ENCODE measurements at places on chromosomes 16 and 17.

GRCh38 chr17:79294459-79295071 lies 219.9 kb downstream of the ENGASE start:
- peak; percentile 51 for DNase-seq

- DNase-seq = no peak
Measured at GRCh38 chr16:71540-72401, 660 bp downstream of the RHBDF1 start.

- no peak for DNase-seq
Measured at GRCh38 chr16:78500659-78501270, 401.3 kb downstream of the WWOX start.

DNA sequence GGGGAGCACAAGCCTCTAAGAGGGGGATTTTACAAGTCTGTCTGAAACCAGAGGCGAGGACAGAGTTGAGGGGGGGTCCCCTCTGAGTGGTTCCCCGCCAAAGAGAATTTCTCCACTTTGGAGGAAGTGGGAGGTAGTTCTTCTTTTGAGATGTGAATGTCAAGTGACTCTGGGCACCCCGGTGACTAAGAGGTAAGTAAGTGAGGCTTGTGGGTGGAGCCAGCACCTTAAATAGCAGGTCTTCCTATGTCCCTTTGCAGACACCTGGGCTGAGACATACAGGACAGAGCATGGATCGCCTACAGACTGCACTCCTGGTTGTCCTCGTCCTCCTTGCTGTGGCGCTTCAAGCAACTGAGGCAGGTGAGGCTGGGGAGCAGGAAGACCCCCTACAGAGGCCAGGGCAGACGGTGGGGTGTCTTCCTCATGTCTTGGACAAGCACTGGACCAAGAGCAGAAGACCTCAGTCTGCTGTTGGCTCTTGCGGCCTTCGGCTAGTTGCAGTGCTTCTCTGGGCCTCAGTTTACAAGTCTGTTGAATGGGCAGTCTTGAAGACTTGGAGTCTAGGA lies at the start of gene CCL22:
Gene CCL22 (plus strand): TSS at position 257 of the 569 bp plus-strand sequence. CDS start 34 bp downstream, at position 291.
- DNase-seq = no peak

DNA sequence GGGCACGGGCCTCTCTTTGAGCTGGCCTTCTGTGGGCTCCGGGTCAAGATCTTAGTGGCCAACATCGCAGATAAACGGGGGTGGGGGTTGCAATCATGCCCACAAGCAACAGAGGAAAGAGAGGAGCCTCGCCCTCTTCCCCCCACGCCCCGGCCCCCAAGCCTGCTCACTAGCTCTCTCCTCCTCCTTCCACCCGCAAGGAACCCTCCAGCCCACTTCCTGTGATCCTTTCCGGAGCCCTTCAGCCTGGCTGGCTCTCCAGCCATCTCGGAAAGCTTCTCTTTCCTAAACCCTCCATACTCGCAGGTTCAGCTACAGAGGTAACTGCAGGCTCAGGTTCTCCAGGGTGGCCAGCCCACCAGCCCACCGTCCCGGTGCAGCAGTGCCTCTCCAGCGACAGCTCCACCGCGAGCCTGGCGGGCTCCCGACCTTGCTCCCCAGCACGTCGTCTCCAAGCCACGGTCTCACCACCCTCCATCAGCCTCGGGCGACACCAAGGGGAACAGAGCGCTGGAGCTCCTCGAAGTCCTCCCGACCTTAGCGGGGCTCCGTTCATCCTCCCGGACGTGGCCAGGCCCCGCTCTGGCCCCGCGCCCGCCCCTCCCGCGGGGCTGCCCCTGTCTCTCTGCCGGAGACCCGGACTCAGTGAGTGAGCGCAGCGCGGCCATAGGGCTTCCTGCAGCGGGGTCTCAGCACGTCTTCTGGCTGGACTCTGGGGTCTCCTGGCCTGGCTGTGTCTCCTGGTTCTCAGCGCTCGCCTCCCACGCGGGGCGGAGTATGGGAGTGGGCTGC lies 12.9 kb upstream of the ODF4 start:
- DNase-seq = no peak

GRCh38 chr17:13940858-13941665 lies 128.2 kb upstream of the COX10 start:
- no peak for DNase-seq

DNA sequence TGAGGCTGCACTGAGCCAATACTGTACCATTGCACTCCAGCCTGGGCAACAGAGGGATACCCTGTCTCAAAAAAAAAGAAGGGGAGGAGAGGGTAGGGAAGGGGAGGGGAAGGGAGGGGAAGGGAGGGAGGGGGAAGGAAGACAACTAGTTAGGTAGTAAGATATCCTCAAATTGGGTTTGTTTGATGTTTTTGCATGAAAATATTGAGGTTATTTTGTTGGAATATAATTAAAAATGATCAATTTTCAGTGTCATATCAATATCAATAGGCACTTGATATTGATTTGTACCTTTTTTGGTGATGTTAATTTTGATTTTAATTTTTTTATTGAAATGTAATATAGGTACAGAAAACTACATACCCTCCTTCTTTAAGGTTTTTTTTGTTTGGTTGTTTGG lies 16.6 kb upstream of the PDP2 start:
- DNase-seq = no peak

- no peak for DNase-seq
Measured at GRCh38 chr17:2977157-2977556, 86.2 kb downstream of the OR1D5 start.

DNA sequence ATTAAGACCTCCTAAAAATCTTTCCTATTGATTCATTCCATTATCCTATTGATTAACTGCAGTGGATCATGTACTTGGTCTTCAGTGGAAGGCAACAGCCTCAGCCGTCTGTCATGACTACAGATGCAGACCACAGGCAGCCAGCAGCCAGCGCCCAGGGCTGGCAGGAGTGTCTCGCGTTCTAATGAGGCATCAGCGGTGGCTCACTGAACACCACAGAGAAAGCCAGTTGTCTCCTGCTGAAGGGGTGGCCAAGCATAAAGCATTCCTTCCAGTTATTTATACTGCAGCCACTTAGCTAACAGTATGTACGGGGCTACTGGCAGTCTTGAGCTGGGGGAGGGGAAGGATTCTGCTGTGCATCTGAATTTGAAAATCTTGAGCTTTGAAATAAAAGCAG lies 214.3 kb downstream of the IRX3 start:
- DNase-seq = no peak

GRCh38 chr17:46047856-46048255 lies 48.8 kb downstream of the STH start:
- DNase-seq = no peak

- no peak for DNase-seq
Measured at GRCh38 chr17:19386051-19386929, 700 bp downstream of the MFAP4 start.

DNA sequence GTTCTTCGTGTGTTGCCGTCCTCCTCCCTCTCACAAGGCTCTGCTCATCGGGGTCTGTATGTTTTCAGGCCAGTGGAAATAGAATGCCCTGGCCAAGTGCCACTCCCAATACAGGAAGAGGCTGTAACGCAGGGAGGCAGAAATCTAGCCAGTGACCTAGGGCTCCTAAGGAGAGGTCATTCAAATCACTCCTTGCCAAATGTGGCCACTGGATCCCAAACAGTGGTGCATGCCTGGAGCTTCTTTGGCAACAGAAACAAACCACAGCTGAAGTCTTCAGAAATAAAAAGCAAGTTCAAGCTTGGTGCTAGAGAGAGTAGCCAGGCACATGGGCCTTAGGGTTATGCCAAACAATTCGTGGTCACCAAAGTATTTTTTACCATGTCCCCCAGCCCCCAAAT lies 66.1 kb downstream of the SMG6 start:
- no peak for DNase-seq

- no peak for DNase-seq
Measured at GRCh38 chr16:82732461-82732860, 105.7 kb downstream of the CDH13 start.

DNA sequence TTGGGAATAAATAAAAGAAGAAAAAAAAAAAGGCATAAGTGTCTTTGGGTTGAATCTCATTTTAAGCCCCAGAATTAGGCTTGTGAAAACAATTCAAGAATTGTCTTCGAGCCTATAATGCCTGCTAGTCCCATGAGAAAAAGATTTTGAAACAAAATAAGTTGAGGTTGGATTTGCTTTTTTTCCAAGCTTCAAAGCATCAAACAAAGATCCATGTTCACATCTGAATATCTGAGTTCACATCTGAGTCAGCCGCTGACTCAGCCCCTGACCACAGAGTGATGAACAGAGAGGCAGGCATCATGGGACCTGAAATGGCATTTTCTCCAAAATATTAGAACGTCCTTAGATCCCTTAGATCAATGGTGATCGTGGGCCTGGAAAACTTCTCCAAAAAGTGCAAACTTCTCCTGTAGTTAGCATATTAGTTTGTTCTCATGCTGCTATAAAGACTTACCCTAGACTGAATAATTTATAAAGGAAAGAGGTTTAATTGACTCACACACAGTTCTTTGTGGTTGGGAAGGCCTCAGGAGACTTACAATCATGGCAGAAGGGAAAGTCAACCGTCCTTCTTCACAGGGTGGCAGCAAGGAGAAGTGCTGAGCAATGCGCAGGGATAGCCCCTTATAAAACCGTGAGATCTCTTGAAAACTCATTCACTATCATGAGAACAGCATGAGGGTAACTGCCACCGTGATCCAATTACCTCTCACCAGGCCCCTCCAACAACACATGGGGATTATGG lies 294.6 kb upstream of the HSBP1 start:
- no peak for DNase-seq

GRCh38 chr17:29357821-29358232 lies 32.3 kb upstream of the TAOK1 start:
- DNase-seq = no peak

GRCh38 chr16:23521965-23522364 lies 11.7 kb upstream of the GGA2 start:
- no peak for DNase-seq

DNA sequence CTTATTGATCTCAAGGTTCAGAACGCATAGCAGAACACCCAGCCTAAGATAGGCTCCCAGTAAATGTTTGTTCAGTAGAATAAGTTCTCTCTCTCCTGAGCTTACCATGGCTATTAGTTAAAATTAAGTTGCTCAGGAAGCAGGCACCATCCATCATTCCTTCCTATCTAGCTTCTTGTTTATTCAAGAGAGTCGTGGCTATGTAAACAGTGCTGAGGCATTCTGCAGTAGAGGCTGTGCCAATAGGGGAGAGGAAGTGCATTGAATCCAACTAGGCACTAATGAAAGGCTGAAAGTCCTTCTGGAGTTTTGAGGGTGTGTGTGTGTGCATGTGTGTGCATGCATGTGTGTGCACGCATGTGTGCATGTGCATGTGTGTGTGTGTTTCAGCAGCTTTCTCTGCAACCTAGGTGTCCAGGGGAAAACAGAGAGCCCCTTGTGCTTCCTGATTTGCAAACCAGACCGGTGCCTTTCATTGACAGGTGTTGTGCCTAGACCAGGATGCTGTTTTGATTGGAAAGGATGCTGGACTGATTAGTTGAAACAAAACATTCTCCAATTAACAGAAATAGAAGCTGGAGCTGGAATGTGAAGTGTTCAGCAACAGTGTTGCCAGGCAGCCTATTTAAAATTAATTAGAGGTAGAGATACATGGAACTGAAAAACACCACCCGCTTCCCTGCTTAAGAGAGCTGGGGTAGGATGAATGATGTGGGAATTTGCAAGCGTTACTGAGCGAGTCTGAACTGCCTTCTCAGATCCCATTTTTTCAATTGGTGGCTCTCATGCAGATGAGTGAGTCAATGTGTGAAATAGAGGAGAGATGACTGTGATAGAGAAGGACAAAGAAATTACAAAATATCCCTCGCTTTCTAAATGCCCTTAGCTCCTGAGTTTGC lies 103.3 kb upstream of the CLEC3A start:
- DNase-seq = no peak

DNA sequence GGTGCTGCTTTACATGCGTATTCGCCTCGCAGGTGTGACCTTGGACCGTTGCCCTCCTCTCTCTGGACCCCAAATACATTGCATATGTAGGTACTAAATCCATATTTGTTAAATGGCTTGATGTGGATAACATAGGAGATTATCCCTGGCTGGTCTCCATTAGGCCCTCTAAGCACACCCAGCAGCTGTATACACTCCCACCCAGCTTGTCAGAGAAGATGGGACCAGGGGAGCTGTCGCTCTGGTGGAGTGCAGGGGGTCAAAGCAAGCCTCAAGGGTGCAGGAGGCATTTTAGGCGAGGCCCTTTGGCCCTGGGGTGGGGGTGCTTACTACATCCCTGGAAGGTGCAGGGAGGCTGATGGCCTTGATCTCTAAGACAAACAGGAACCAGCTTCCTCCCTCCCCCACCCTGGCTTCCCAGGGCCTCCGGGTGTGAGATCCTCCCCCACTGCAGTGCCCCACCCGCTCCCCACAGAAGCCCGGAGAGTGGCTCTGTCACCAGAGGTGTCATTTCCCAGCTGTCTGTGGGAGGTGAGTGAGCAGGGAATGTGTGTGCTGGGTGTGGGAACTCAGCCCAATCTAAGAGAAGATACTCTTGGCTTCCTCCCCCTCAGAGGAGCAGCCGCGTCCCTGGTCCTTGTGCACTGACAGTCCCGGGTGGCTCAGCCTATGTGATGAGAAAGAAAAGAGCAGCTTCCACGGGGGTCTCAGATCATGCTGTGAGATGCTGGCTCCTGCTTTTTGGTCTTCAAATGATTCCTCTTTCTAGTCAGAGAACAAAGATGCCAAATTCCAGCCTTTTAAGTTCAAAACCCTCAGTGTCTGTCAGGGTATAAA lies 1.4 kb upstream of the VAMP2 start:
- DNase-seq = no peak

GRCh38 chr16:66682271-66682670 lies 14.3 kb downstream of the CMTM4 start:
- no peak for DNase-seq

- no peak for DNase-seq
Measured at GRCh38 chr17:1231456-1231855, 38.8 kb upstream of the BHLHA9 start.

- peak; percentile 34 for DNase-seq
Measured at GRCh38 chr17:60390925-60391470, 935 bp downstream of the USP32 start.

DNA sequence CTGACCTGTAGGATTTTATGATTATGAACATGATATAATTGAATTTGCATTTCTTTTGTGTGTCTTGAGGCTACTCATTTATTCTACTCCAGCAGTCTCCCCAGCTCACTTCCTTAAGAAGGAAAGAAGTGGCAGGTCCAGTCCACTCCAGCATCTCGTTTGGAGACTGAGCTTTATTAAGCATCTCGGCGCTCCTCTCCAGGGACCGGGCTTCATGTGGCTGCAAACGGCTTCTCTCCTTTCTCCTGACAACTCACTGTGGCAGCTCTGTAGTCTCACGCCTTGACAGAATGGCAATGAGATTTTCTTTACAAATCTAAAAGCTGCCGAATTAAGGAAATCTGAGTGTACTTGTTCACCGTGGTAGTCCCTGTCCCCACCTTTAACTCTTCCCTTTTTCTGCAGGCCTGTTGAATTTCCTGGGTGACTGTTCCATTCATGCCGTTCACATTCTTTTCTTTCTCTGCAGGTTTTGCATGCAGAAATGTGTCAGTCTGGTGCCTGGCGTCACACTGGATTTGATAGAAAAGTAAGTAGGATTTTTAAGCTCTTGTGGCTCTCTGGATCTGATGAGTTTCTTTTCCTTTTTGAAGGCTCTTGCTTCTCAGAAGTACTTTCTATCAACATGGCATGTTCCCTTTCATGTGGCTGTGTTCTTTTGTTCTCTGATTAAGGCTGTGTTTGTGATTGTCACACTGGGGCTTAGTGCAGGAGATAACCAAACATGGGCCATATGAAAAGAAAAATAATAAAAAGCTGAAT lies 200.5 kb upstream of the CHMP6 start:
- no peak for DNase-seq

GRCh38 chr16:4976079-4976478 lies 17.9 kb downstream of the SEC14L5 start:
- no peak for DNase-seq

GRCh38 chr17:32634167-32634566 lies 147.4 kb downstream of the CDK5R1 start:
- DNase-seq = no peak
